ENCODE measurements at places on chromosomes 7 and 10. TPM values are rescaled to one million over a fixed set of nuclear protein-coding genes. Genes with fewer than 3 reads are reported as not detected.
A peak's percentile ranks its signal among the peaks of the same experiment; 100 is the strongest.

DNA sequence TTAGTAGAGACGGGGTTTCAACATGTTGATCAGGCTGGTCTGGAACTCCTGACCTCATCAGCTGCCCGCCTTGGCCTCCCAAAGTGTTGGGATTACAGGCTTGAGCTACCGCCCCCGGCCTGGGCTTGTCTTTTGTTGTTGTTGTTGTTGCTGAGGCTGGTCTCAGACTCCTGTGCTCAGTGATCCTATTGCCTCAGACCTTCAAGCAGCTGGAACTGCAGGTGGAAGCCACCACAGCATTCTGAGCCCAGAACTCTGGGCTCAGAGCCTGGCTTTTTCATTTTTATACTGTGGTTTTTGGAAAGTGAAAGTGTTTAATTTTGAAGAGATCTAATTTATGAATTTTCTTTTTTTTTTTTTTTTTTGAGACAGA lies 16.2 kb upstream of the DNAJB6 start:
- no peak for DNase-seq
- H3K27me3 ChIP-seq: no peaks in the 10 kb centered on the region
- no peaks in the 10 kb centered on the region for H3K4me1 ChIP-seq
- no peak overlapping the region for H3K4me3 ChIP-seq

- no peaks in the 10 kb centered on the region for H3K27me3 ChIP-seq
- H3K36me3 ChIP-seq: no peaks in the 10 kb centered on the region
- no peak for DNase-seq
- H3K4me3 ChIP-seq: no peak overlapping the region
- H3K27ac ChIP-seq: no peak overlapping the region
These were observed 12.0 kb downstream of the LSM8 start for GRCh38 chr7:118195837-118196474.

GRCh38 chr10:112624546-112625048 lies 177.6 kb downstream of the VTI1A start:
- peaks cover 4% of the 10 kb centered on the region for H3K4me1 ChIP-seq
- no peak overlapping the region for H3K4me3 ChIP-seq
- H3K27me3 ChIP-seq: no peaks in the 10 kb centered on the region
- no peak for DNase-seq
- no peak overlapping the region for H3K27ac ChIP-seq

DNA sequence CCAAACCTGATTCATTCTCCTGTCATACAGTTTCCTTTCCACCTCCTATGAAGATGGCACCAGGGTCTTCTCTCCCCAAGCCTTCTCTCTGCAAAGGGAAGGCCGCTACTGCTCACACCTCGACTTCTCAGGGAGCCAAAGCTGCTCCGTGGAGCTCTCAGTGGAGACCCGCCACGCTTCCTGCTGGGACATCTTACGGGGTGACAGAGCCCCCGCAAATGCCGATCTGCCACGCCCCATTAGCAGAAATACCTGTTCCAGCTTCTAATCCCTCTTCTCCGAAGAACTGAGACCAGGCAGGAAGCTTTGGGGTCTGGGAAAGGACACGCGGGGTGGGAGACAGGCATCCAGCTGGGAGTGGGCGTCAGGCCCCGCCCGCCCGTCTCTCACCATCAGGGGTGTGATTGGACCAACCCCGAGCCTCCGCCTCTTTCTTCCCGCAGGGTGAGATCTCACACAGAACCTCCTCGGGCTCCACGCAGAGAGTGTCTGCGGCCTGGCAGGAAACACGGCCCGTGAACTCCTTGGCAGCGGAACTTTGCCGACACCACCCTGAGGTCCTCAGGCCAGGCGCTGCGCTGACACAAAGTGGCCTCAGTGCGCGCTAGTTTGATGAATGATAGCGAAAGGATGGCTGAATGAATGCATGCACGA lies 12.0 kb upstream of the CALML5 start:
- H3K36me3 ChIP-seq: no peaks in the 10 kb centered on the region
- no peak overlapping the region for H3K27ac ChIP-seq
- no peak overlapping the region for H3K4me3 ChIP-seq
- no peak for DNase-seq

- H3K4me1 ChIP-seq: no peaks in the 10 kb centered on the region
- H3K27me3 ChIP-seq: no peaks in the 10 kb centered on the region
- no peak overlapping the region for H3K4me3 ChIP-seq
- DNase-seq: no peak
- no peaks in the 10 kb centered on the region for H3K36me3 ChIP-seq
These were observed 742.3 kb downstream of the TNS3 start for GRCh38 chr7:46839651-46840050.

- no peaks in the 10 kb centered on the region for H3K4me1 ChIP-seq
- no peak for DNase-seq
- H3K36me3 ChIP-seq: no peaks in the 10 kb centered on the region
- no peaks in the 10 kb centered on the region for H3K27me3 ChIP-seq
- no peak overlapping the region for H3K27ac ChIP-seq
- H3K4me3 ChIP-seq: no peak overlapping the region
These were observed 7.3 kb downstream of the ASB13 start for GRCh38 chr10:5658871-5659618.

GRCh38 chr7:121521711-121522400 lies 125.7 kb upstream of the FAM3C start:
- no peaks in the 10 kb centered on the region for H3K27me3 ChIP-seq
- H3K36me3 ChIP-seq: no peaks in the 10 kb centered on the region
- no peak overlapping the region for H3K27ac ChIP-seq
- H3K4me1 ChIP-seq: no peaks in the 10 kb centered on the region
- DNase-seq: no peak
- H3K4me3 ChIP-seq: no peak overlapping the region

DNA sequence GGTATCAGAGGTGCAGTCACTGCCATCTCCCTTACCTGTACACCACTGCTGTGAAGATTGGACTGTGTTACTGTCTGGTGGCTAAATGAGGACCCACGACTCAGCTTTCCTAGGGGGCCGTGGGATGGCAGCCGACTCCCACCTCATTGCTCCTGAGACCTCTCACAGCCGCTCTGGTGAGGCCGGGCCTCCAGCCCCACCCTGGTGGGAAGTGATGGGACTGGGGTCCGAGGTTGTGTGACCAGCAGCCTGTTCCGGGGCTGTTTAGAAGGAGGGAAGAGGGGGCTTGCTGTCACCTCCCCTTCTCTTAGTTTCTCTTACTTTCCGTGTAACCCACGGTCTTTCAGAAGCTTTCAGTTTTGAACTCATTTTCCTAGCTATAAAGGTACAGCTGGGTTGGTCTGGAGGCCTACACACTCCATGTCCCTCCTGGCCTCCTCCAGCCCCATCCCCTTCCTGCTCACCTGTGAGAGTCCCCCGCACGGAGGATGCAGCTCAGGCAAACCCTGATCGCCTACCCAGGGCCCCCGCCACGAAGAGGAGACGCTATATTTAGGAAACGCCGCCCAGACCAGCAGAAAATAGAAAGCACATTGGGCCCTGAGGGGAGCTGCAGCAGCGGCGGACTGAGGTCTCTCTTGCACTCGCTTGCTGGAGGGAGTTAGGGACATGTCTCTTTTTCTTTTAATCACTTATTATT lies 4.6 kb downstream of the EMX2 start:
- no peaks in the 10 kb centered on the region for H3K4me1 ChIP-seq
- no peak overlapping the region for H3K27ac ChIP-seq
- H3K4me3 ChIP-seq: no peak overlapping the region

- H3K27ac ChIP-seq: no peak overlapping the region
- no peaks in the 10 kb centered on the region for H3K36me3 ChIP-seq
- no peak overlapping the region for H3K4me3 ChIP-seq
- no peaks in the 10 kb centered on the region for H3K4me1 ChIP-seq
These were observed 53.4 kb downstream of the PWWP2B start for GRCh38 chr10:132450466-132450824.

DNA sequence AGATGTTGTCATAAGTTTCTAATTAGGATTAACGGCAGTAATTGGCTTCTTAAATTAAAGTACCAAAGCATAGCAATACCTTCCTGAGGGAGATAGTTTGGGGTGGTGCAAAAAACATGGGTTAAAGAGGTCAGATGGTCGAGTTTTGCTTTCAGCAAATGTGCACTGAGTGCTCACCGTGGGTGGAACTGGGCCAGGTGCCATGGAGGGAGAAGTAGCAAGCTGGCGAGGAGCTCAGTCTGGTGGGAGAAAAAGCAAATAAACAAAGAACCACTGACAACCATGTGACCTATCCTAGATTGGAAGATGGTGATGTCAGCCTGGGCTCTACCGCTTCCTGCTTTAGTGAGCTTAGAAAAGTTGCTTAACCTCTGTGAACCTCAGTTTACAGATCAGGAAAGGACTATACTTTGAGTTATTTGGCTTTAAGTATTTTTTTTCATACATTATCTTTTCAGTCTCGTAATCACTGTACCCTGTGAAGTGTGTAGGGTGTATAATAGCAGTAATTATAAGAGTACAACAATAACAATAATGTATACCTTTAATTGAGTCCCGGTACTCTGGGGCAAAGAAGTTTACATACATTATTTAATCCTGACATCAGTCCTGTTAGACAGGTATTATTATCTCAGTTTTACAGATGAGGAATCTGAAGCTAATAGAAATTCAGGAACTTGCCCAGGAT lies 69.0 kb upstream of the PDCD4 start:
- no peak overlapping the region for H3K4me3 ChIP-seq
- no peaks in the 10 kb centered on the region for H3K4me1 ChIP-seq
- peak overlapping the region; percentile 24 for H3K27ac ChIP-seq
- DNase-seq: peak; percentile 87

DNA sequence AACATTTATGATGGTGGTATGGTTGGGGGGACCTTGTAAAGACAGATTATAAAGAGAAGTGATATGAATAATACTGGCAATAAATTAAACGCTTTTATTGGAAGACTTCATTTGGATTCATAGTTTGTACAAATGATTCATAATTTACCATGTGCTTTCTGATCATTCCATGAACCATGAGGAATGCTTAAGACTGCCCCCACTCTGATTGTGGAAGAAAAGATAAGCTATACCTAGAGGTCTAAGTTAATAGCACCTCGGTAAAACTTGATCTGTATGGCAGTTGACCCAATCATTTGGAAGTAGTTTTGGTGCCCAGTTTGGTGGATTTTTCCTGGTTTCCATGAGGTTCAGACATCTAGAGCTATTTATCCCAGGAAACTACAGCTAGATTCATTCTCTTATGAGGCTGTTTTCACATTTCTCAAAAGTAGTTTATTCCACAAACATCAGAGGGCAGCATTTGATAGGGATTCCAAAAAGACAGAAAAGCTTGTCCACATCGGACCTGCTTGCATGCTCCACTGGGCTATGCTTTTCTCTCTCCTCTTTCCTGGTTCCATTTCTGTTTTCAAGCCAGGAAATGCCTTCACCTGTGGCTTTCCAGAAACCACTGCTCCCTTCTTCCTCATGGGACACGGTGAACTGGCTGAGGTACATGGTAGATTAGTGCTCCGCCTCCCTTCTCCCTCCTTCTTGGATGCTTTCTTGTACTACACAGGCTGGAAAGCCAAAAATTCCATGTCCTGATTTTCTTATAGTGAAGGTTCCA lies 29.2 kb downstream of the TFAM start:
- no peaks in the 10 kb centered on the region for H3K4me1 ChIP-seq
- DNase-seq: no peak
- no peaks in the 10 kb centered on the region for H3K36me3 ChIP-seq
- H3K27me3 ChIP-seq: no peaks in the 10 kb centered on the region
- H3K27ac ChIP-seq: no peak overlapping the region
- H3K4me3 ChIP-seq: no peak overlapping the region

The LDB1 gene
- 43.0 TPM for total RNA-seq

The THSD7A gene
- 12.1 TPM for total RNA-seq

- no peak overlapping the region for H3K27ac ChIP-seq
- H3K36me3 ChIP-seq: no peaks in the 10 kb centered on the region
- H3K27me3 ChIP-seq: no peaks in the 10 kb centered on the region
- DNase-seq: no peak
- no peak overlapping the region for H3K4me3 ChIP-seq
These were observed 84.9 kb upstream of the MKI67 start for GRCh38 chr10:128211064-128211504.

The GDF2 gene
- total RNA-seq: not detected

The CASD1 gene
- 25.2 TPM for total RNA-seq

GRCh38 chr7:142066536-142066935 lies 45.0 kb upstream of the MGAM2 start:
- no peaks in the 10 kb centered on the region for H3K4me1 ChIP-seq
- H3K36me3 ChIP-seq: no peaks in the 10 kb centered on the region
- H3K4me3 ChIP-seq: no peak overlapping the region
- DNase-seq: no peak

- no peaks in the 10 kb centered on the region for H3K36me3 ChIP-seq
- H3K27ac ChIP-seq: no peak overlapping the region
- H3K4me1 ChIP-seq: no peaks in the 10 kb centered on the region
- no peak overlapping the region for H3K4me3 ChIP-seq
- no peaks in the 10 kb centered on the region for H3K27me3 ChIP-seq
These were observed 30.8 kb downstream of the DPCD start for GRCh38 chr10:101618871-101619270.

- H3K4me3 ChIP-seq: no peak overlapping the region
- H3K4me1 ChIP-seq: no peaks in the 10 kb centered on the region
- no peaks in the 10 kb centered on the region for H3K27me3 ChIP-seq
- DNase-seq: no peak
- H3K27ac ChIP-seq: no peak overlapping the region
These were observed 167.3 kb upstream of the C1GALT1 start for GRCh38 chr7:7014827-7015595.

- no peak overlapping the region for H3K27ac ChIP-seq
- no peak for DNase-seq
- H3K4me3 ChIP-seq: no peak overlapping the region
These were observed 23.2 kb upstream of the PHF14 start for GRCh38 chr7:10950494-10950893.

- H3K4me3 ChIP-seq: no peak overlapping the region
- H3K36me3 ChIP-seq: no peaks in the 10 kb centered on the region
- H3K27me3 ChIP-seq: no peaks in the 10 kb centered on the region
- DNase-seq: no peak
- H3K4me1 ChIP-seq: no peaks in the 10 kb centered on the region
- no peak overlapping the region for H3K27ac ChIP-seq
These were observed 51.1 kb upstream of the KCNIP2 start for GRCh38 chr10:101894742-101895141.

The GFRA1 gene
- 10.3 TPM for total RNA-seq

- no peak for DNase-seq
- H3K4me1 ChIP-seq: no peaks in the 10 kb centered on the region
- H3K36me3 ChIP-seq: no peaks in the 10 kb centered on the region
- H3K4me3 ChIP-seq: no peak overlapping the region
- no peak overlapping the region for H3K27ac ChIP-seq
These were observed 240.3 kb downstream of the GATA3 start for GRCh38 chr10:8294779-8295178.

The MAD1L1 gene
- 20.3 TPM for total RNA-seq

The LRRD1 gene
- total RNA-seq: not detected
